ENCODE measurements at places on chromosomes 6 and 20. TPM values are rescaled to one million over a fixed set of nuclear protein-coding genes. Genes with fewer than 3 reads are reported as not detected.

MICB gene
- 1.1 TPM for polyA plus RNA-seq

RPP21 gene
- polyA plus RNA-seq, result 21.2 TPM

MMS22L gene
- 5.0 TPM for polyA plus RNA-seq

TOMM34 gene
- 13.3 TPM for polyA plus RNA-seq

SLC22A7 gene
- not detected for polyA plus RNA-seq

VSTM2L gene
- 3.5 TPM for polyA plus RNA-seq

LRRN4 gene
- 0.19 TPM for polyA plus RNA-seq

ATP6V1G2 gene
- polyA plus RNA-seq, result 3.0 TPM

EEF1A2 gene
- polyA plus RNA-seq, result 1,049 TPM

SLC4A11 gene
- polyA plus RNA-seq, result 1.1 TPM

RIPPLY2 gene
- not detected for polyA plus RNA-seq

TMEM170B gene
- polyA plus RNA-seq, result 6.1 TPM

SLC22A3 gene
- polyA plus RNA-seq, result 11.8 TPM

All from forelimb muscle (tissue), 1 donor.